A549 (cell line): ENCODE measurements at places on chromosomes 1 and 21.
A peak's percentile ranks its signal among the peaks of the same experiment; 100 is the strongest.

- peak; percentile 42 for DNase-seq
These were observed 757 bp upstream of the SPSB1 start for GRCh38 chr1:9291914-9292360.

- DNase-seq = no peak
These were observed 24.4 kb downstream of the MPZL1 start for GRCh38 chr1:167746013-167746672.

DNA sequence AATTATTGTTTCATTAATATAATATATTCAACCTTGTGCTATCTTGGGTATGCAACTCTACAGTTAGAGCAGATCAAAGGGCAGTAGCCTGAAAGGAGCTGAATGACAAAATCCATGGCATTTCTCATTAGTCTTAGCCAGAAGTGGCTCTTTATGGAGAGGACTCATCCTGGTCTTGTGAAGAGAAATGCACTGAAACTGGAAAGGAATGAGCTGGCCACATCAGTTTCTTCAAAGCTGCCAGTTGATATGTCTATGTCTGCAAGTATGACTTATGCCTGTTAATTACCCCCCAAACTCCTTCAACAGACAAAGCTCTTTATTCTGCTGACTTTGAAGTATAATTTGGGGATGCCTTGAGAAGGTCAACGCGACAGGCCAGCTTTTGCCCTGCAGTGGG is 119.0 kb upstream of the UBE2U start:
- no peak for DNase-seq

- no peak for DNase-seq
These were observed 26.1 kb upstream of the STMN1 start for GRCh38 chr1:25932321-25932720.

DNA sequence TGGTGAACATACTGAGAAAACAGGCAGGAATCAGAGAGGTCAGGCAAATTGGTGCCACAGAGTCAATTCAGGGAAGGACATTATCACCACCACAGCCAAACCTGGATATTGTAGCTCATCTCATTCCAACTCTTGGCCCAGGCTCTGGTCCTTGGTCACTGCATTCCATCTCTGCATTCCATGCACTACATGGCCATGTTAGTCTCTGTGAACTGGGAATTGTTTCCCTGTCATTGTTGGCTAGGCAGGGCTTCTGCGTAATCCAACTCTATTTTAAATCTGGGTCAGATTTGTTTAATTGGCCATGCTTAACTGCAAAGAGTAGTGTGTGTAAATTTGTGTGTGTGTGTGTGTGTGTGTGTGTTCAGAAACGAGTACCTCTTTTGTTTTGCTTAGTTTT is 837.6 kb upstream of the ADAMTS5 start:
- DNase-seq = no peak

DNA sequence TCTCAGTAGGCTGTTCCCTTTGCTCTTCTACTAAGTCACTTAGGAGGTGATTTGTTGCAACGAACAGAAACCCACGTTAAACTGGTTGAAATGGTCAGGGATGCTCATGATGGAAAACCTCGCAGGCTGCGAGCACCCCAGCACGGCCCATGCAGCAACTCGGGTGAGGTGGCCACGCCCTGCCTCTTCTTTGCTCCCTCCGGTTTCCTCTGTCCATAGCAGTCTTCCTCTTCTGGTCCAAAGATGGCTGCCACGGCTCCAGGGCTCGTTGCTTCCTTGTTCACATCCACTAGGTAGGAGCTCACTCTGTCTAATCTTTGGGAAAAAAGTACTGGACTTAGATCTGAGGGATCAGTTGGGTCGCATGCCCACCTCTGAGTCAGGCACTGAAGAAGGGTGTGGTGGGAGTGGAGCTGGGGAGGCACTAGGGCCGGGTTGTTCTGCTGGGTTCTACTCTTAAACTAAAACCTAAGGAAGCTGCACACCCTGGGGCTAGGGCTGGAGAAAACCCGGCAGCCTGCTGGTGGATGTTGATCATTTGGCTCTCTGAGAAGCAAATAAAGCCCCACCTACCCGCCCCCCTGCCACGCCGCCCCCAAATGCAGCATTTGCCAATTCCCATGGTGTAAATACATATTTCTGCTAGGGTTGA is 31.0 kb downstream of the KAZN start:
- no peak for DNase-seq

GRCh38 chr21:39180429-39181019 is 2.7 kb downstream of the PSMG1 start:
- DNase-seq = no peak

DNA sequence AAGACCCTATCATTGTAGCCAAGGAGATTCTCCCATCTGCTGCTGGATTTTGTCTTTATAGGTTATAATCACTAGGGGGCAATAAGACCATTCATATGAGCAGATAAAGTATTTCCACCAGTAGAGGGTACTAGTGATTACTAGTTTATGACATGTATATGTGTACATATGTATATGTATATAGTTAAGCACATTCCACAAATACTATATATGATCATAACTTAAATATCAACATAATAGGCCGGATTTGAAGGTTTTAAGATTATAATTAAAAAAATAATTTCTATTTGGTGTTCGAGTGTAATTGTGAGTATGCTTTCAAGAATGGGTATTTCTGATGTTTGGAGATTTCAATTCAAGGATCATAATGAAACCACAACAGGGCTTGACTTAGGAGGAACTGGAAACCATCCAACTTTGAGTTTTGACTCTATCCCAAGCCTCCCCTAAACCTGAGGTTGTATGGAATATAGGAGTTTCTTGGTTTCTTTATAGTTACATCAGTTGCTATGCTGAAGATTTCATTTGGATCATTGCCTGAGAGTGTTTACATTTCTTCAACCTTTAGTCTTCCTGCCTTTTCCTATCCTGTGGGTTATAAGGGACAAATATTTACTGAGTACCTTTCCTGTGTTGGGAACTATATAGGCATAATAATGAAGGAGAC is 16.9 kb downstream of the TCEANC2 start:
- peak; percentile 65 for DNase-seq

DNA sequence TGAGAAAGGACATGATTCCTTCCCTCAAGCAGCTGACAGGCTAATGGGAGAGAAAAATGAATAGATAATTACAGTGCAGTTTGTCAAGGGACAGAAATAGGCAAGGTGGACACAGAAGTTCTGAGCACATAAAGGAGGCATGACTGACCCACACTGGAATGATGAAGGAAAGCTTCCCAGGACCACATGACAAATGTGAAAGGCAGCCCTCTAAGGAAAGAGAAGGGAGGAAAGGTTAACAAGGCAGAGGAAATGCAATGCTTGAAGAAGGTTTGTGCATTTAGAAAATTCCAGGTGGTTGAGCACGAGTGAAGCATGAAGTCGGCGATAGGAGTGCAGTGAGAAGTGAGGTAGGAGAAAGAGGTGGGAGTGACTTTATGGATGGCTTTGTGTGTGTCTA is 37.4 kb downstream of the LAMC2 start:
- DNase-seq = no peak

DNA sequence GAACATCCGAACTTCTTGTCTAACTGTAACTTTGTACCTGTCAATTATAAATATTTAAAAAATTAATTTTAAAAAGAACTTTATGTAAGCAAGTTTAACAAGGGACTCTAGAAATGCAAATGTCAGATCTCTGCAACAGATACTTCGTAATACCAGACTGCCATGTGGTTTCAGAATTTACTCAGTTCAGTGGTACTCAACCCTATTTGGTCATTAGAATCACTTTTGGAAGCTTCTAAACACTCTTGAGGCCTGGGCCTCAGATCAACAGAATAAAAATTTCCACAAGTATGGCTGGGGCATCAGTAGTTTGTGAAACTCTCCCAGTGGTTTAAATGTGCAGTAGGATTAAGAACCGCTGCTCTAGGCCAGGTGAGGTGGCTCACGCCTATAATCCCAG is 139.5 kb upstream of the SMYD2 start:
- DNase-seq = no peak

GRCh38 chr1:208923456-208923855 is 660.1 kb upstream of the CAMK1G start:
- no peak for DNase-seq

DNA sequence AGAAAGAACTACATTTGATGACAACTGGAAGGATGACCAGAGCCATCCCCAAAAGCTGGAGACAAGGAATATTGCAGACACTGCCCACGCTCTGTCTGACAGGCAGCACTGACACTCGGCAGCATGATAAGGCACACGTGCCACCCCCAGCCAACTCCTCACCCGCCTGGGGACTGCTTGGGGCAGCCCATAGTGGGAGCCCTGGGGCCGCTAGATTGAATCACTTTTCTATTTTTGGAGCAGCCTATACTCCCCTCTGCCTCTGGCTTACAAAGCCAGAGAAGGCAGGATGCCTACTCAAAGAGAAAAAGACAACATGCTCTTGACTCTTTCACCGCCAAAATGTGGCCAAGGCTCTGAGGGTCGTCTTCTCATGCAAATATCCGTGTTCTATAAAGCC is 1.3 kb downstream of the SMG5 start:
- DNase-seq = no peak

DNA sequence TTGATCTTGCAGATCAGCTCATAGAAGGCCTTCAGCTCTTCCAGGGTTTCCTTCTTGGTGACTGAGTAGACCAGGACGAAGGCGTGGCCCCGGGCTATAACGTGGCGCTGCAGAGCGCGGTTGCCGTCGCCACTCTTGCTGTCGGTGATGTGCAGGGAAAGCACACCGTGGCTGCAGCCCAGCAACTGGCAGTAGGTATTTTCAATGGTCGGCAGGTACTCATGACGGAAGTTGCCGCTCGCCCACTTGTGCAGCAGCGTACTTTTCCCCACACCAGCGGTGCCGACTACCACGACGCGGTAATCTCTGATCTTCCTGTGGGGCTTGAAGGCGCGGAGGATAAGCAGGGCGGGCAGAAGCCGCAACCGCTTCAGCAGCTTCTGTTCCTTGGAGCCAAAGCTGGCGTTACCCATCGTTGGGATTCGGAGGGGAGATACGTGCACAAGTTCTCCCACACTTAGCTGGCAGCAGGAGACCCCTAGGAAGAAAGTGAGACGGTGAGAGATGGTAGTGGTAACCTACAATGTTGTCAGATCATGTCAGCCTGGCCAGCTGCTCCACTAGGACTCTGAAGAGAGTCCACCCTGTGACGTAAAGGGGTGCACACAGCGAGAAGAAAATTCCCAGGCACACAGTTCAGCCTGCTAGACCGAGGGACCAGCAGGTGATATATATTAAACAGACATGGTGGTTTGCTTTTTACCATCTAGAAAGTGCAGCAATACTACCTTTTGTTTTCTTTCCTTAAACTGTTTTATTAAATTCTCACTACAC is 3.4 kb downstream of the DIRAS3 start:
- no peak for DNase-seq

GRCh38 chr21:43864313-43864961 is 586 bp upstream of the AGPAT3 start:
- DNase-seq = peak; percentile 33

DNA sequence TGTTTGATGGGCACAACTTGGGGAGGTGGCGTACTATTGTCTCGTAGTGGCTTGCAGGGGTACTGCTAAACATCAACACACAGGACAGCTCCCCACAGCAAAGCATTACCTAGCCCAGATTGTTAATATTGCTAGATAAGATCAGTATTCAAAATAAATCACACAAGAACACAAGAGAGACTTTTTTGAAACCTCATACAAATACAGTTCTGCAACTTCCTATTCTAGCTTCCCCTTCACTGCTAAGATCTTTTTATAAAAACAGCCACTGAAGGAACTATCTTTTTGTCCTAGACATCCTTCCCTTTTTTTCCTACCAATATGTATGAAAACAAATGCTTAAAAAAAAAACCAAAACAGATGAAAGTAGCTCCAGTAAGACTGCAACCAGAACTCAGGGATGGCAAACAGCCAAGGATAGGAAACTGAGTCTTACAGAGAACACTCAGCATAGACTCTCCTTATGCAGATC is 137.8 kb upstream of the KRTAP19-8 start:
- no peak for DNase-seq

DNA sequence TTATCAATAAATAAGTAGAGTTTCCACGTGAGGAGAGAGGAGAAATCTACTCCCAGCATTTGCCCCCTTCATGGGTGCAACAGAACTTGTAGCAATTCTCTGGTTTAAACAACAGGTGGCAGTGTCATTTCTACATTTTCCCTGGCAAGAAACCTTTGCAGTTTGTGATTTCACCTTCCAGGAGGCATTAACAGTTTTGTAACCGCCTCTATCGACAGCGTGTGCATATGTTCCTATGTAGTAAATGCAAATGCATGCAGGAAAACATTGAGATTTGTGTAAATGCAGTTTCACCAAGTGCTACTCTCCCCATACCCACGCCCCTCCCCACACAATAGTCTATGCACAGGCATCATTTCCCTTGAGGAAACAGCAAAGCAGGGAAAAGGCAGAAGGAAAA is 494.7 kb downstream of the SMYD3 start:
- peak; percentile 17 for DNase-seq

DNA sequence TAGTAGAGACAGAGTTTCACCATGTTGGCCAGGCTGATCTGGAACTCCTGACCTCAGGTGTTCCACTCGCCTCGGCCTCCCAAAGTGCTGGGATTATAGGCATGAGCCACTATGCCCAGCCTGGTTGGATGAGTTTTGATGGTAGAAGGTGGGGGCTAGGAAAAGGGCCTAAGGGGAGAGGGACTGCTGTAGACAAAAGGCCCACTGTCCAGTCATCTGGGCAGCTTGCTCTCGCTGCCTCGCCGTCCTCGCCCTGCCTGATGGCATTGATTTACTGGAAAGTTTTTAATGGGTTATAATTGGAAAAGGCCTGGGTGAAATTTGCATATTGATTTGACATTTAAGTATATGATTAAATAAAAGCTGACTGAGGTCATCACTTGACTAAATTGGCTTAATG is 175.1 kb upstream of the CSF3R start:
- DNase-seq = no peak

DNA sequence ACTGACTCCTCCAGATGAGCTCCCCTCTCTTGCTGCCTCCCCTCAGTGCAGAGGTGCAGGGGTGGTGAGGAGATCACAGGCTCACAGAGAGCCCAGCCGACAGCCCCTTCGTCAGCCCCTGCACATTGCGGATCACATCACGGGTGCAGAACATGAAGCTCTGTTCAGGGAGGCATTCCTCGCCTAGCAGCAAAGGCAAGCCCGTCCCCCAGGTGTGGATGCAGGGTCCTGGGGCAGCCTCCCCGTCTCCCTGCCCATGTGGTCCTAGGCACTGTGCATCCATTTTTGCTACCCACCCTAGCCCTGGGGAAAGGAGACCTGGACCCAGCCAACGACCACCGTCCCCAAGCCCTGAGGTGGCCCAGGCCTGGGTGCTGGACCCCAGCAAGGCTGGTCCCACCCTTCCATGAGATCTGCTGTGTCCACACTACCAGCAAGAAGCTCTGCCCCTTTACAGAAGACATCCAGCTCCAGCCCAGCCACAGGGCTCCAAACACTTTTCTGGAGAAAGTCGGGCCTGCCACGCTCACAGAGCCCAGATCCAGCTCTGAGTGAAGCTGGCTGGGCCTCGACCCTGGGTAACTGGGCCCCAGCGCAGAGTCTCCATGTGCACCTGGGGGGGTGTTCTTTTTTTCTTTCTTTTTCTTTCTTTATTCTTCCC is 248.7 kb downstream of the NPHP4 start:
- no peak for DNase-seq
